Stimulated activated naive CD8-positive, alpha-beta T cell treated with anti-CD3 and anti-CD28 coated beads, Interleukin-15, amount 100 ng/mL, for 72 hours (primary cell): ENCODE measurements at places on chromosomes 16 and 17.

- no peak for DNase-seq
Measured at GRCh38 chr16:53732296-53732929, 28.5 kb downstream of the FTO start.

DNA sequence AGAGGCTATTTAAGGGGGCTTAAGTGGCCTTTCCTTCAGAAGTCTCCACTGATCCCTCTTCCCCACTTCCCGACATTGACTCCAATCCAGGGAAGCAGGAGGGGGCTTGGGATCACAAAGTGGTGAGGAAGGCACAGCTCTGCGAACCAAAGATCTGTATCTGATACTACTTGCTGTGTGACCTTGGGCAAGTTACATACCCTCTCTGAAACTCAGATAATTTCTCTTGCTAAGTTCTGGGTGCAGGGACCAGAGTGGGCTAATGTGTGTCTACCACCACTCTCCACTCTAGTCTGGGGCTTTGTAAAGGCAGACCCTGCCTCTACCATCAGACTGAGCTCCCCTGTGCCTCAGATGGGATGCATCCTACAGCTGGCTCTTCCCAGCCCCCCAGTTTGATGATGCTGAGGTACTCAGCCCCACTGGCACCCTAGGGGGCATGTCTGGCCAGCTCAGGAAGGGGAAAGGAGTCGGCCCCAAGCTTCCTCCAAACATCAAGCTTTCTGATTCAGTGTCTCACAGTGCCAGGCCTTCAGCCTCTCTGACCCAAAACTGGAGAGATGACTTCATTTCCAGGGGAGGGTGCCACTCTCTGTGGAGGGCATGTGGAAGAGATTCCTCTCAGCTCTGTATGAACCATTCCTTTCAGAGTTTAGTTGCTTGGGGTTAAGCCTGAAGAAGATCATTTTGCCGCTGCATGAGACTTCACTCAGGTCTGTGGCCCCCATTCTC lies 10.9 kb downstream of the DLX4 start:
- DNase-seq, result no peak

GRCh38 chr17:78694805-78695531 lies 87.1 kb downstream of the CYTH1 start:
- DNase-seq, result no peak

- no peak for DNase-seq
Measured at GRCh38 chr16:68732741-68733399, 4.2 kb upstream of the CDH1 start.

GRCh38 chr16:48067388-48067787 lies 88.4 kb downstream of the ABCC12 start:
- DNase-seq, result no peak

- no peak for DNase-seq
Measured at GRCh38 chr16:20175358-20175757, 101.7 kb upstream of the GPR139 start.

- no peak for DNase-seq
Measured at GRCh38 chr17:1726626-1727257, 2.2 kb downstream of the WDR81 start.

DNA sequence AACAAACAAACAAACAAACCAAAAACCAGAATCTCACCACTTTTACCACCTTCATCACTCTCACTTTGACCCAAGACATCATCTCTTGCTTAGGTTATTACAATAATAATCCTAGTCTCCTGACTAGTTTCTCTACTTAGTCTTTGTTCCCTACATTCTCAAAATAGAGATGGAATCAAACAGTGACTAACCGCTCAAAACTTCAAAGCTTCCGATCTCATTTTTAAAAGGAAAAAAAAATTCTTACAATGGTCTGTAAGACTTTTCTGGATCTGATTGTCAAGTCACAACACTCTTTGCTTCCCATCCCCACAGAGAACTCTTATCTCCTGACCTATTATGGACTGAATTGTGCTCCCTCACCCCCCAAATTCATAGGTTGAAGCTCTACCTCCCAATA lies 60.9 kb downstream of the SPAG9 start:
- DNase-seq, result no peak

GRCh38 chr17:41806685-41807445 lies 4.9 kb downstream of the P3H4 start:
- DNase-seq, result no peak

- no peak for DNase-seq
Measured at GRCh38 chr17:77038884-77039555, 101.7 kb upstream of the SEC14L1 start.
